HFF-Myc (cell line): ENCODE measurements at places on chromosomes 2 and 18.
A peak's percentile ranks its signal among the peaks of the same experiment; 100 is the strongest.

GRCh38 chr2:128533101-128533500, 214.4 kb upstream of the HS6ST1 start:
- DNase-seq: no peak

- no peak for DNase-seq
Measured at GRCh38 chr18:424668-425067, 75.8 kb downstream of the COLEC12 start.

- no peak for DNase-seq
Measured at GRCh38 chr18:77054288-77054605, 78.3 kb downstream of the MBP start.

DNA sequence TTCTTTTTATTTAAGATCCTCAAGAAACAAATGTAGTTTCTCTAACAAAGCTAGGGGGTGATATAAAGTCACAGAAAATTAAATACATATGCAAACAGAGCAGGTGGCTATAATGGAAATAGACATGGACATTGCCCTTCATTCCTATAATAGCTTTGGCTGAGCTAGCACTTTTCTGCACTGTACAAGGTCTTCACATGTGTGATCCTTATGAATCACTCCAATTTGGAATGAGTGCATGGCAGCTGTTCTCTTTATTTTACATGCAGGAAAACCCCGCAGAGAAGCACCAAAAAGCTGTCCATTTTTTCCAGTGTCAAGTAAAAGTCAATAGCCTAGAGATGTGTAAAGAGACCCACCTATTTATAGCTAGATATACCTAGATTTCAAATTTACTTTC, 747.4 kb upstream of the SLC8A1 start:
- DNase-seq: no peak

GRCh38 chr2:28355521-28356094, 37.0 kb upstream of the FOSL2 start:
- DNase-seq: no peak

DNA sequence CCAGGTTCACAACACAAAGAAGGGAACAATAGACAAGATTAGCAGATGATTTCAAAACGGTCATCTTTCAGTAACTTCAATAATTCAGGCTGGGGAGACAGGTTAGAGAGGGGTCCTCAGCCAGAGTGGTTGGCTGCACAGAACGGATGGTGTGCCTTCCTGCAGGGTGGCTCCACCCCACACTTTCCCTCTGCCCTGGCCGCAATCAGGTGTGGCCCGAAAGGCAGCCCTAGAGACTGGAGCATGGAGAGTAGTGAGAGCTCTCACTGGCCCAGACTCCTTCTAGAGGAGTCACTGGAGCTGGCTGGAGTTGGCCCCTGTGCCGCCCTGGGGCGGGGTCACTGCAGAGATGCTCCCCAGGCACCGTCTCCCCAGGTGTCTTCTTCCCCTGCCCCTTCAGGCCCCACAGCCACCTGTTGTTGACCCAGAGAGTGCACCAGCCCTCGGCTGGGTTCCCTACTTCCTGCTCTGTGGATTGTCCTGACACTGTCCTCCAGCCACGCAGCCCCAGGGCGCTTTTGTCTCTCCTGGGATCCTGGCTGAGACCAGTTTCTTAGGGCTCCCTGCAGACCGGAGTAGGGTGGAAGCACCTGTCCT, 126.8 kb downstream of the PXDN start:
- no peak for DNase-seq

- DNase-seq: no peak
Measured at GRCh38 chr2:134425724-134426496, 172.0 kb downstream of the MGAT5 start.

DNA sequence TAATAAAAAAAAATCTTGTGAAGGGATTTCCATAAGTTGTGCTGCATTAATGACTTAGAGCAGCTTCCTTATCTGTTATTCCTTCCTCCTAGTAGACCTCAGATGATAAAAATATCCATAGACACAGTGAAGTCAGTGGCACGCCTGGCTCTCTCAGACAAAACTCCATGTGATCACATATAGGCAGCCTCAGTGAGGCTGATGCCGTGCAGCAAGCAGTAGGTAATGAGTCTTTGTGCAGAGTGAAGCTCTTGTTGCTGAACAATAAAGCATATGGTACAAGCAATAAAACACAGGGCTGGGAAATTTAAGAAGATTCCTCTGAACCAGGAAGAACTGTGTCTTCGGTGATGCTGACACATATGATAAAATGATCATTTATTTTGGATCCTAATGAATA, 102.7 kb downstream of the CSRNP3 start:
- DNase-seq: no peak

GRCh38 chr2:51953931-51954330, 922.0 kb upstream of the NRXN1 start:
- no peak for DNase-seq

GRCh38 chr2:237980087-237980486, 13.3 kb downstream of the UBE2F start:
- DNase-seq: no peak

- no peak for DNase-seq
Measured at GRCh38 chr2:111116011-111116746, 4.5 kb upstream of the BCL2L11 start.

DNA sequence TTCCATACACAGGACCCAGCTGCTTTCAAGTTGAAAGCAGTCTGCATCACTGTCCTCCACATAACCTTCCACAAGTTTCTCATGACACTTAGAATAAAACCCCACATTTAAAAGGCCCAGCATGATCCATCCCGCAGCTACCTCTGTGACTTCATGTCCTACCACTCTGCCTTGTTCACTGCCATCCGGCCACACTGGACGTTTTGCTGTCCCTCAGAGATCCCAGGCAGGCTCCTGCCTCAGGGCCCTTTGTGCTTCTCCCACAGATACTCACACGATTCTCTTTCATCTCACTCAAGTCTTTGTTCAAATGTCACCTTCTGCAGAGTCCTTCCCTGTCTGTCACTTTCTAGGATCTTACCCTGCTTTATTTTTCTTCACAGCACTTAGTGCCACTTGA, 232.9 kb upstream of the BOD1L2 start:
- DNase-seq: no peak

- DNase-seq: no peak
Measured at GRCh38 chr2:190996338-190996946, 17.5 kb downstream of the STAT1 start.

DNA sequence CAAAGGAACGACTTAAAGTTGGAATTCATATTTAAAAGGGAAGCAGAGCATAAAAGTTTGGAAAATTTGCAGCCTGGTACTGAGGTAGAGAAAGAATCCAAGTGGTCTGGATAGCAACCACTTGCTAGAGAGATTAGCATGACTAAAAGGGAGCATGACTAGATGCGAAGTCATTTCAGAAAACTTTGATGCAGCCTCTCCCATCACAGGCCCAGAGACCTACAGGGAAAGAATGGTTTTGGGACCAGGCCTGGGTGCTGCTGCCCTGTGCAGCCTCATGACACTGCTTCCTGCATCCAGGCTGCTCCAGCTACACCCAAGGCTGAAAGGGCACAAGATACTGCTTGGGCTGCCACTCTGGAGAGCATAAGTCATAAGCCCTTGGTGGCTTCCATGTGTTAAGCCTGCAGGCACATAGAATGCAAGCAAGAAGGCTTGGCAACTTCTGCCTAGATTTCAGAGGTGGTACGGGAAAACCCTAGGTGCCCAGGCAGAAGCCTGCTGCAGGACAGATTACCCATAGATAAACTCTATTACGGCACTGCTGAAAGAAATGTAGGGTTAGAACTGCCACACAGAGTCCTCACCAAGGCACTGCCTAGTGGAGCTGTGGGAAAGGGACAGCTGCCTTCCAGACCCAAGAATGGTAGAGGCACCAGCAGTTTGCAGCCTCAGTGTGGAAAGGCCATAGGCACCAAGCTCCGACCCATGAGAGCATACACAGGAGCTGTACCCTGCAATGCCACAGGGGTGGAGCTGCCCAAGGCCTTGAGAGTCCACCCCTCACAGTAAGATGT, 12.6 kb upstream of the CHN1 start:
- no peak for DNase-seq

- DNase-seq: no peak
Measured at GRCh38 chr2:68463287-68463877, 3.7 kb downstream of the FBXO48 start.

DNA sequence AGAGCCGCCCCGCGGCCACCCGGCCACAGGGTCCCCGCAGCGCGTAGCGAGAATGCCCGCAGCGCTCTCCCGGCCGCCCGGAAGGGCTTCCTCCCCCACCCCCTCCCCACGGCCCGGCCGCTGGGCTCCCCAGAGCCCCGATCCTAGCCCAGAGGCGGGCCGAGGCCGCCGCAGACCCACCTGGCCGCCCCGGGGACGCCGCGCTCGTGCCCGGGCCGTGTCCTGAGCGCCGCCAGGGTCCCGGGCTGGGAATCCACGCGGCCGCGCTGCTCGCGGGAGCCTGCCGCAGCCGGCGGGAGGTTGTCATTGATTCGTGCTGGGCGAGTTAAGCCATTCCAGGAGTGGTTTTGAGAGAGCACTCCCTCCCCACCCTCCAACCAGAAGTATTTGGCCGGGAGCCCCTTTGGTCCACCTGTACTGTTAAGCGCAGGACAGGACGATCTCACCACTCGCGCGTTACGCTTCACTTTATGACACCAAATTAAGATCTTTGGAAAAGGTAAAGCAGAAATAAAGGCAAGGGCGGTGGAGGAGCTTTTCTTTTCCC, 206.4 kb upstream of the SMAD2 start:
- no peak for DNase-seq

DNA sequence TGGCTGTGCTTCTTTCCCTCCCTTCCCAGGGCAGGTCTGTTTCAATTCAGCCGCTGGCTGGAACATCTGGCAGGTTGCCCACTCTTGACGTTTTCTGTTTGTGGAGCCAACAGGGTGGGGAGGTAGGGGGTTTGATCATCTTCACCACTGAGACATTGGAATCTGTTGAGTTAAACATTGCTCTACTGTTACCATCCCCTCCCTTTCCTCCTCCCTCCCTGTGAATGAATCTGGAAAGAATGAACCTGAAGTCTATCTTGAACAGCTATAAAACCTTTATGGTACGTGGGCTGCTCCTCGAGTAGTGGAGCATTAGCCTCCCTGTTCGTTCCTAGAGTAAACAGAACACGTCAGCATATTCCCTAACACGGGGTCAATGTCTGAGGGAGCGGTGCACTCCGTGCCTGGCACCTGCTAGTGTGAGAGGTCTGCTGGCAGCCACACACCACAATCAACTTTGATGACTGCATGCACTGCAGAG, 249.9 kb upstream of the RBBP8 start:
- DNase-seq: peak; percentile 49

DNA sequence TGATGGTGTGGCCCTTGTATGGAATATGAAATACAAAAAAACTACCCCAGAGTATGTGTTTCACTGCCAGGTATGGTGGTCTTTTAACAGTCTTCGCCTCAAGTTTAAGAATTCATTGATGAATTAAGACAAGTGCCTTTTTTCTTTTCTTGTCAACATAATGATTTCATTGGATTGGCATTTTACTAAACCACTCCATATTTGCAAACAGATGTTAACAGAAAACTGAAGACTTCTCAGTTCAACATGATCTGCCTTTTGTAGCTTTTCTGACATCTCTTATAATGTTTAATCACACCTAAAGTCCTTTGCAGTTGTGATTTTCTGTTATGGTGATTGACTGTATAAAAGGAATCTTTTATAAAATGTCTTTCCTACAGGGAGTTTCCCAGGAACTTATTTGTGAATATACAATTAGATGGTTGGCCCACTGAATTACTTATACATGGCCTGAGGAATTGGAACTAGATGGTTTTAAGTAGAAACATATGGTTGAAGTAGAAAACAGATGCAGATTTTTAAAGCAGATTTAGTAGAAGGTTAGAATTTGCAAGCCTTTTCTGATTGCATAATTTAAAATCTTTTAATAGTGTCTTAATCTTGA, 39.7 kb downstream of the DYNC1I2 start:
- DNase-seq: peak; percentile 56

GRCh38 chr2:74439803-74440377, 1.8 kb downstream of the RTKN start:
- no peak for DNase-seq

DNA sequence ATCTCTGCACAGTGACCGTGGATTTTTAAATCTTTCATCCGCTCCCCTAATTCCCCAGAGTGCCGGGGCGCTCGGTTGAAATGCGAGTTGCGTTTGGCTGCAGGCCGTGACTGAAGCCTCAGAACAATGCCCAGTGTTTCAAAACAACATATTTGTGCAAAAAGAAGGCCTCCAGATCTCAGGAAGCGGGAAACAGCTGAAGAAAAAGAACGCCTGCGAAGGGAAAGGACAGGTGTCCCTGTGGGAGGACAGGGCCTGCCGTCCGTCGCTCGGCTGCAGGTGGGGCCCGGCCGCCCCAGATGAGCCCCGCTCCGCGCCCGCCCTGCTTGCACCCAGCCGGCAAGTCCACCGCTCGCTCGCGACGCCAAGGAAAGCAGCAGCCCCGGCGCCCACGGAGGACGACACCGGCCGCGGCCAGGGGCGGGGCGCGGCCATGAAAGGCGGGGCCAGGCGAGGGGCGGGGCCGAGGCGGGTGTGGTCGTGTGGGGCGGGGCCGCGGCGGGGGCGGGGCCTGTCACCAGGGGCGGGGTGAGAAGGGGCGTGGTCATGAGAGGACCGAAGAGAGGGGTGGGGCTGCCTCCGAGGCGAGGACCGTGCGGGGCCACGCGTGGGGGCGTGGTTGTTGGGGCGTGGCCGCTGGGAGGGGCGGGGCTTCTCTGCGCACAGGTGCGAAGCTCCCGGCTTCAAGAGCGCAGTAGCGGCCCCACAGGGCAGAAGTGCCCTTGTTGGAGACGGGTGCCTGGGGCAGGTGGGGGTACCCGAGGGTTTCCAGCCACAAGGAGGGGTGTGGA, 17.6 kb upstream of the BOK start:
- DNase-seq: no peak

GRCh38 chr2:39470580-39470979, 33.5 kb upstream of the MAP4K3 start:
- no peak for DNase-seq

DNA sequence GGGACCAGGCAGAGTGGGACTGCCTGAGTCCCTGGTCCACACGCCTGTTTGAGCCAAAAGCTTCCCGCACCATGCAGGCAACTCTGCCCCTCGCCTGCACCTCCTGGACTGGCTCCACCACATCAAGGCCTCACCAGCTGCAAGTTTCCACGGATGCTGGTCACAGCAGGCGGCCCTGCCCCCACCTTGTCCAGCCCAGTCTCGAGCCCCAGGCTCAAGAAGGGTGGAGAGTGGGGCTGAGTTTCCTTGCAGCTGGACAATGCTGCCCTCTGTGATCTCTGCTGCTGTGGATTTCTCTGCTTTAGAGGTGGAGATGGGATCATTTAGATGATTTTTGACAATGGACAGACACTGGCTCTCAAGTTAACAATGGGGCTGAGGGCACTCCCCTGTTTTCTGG, 74.9 kb downstream of the MTCL1 start:
- DNase-seq: no peak

GRCh38 chr2:126909366-126909765, 10.7 kb downstream of the TEX51 start:
- no peak for DNase-seq

- DNase-seq: no peak
Measured at GRCh38 chr2:239549711-239550255, 149.0 kb upstream of the HDAC4 start.

GRCh38 chr2:85708641-85709040, 14.5 kb downstream of the GNLY start:
- DNase-seq: no peak
